Right atrium auricular region (tissue), 2 donors: ENCODE measurements at places on chromosomes 1 and 21.
A peak's percentile ranks its signal among the peaks of the same experiment; 100 is the strongest.

DNA sequence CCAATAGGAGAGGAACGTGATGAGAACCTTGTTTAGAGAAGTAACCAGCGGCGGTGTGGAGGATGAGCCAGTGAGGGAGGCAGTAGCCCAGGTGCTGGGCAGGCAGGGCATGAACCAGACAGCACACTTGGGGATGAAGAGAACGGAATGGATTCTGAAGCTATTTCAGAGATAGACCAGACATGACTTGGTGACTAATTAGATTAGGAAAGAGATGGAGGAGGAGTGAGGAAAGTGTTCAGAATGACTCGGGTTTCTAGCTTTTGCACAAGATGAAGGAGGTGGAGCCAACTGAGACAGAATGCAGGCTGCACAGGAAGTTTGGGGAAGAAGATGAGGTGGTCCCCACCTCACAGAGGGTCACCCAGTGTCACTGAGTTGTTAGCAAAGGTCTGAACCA is 5.1 kb downstream of the PEF1 start:
- no peak for DNase-seq

DNA sequence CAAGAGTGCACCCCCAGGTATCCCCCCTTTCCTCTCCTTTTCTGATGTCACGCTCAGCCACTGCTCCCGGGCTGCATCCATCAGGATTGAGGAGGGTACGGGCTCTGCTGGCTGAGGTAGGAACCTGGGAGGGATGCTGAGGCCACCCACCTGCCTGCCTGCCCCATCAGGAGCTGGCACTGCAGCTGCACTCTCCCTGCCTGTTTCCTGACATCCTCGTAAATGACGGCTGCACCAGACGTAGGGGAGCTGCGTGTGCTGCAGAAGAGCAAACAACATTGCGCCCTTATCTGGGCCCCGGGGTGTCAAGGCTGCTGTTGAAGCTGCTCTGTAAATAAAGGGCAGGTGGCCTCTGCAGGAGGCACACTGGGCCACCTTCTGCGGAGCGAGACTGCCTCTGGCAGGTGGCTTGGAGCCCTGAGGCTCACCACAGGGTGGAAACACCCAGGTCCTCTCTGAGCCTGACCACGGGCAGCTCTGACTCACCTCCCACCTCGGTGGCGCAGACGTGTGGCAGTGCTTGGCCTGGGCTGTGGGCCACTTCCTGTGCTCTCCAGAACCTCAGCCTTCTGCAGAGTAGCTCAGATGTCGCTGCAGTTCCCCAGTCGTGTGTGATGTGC is 30.9 kb downstream of the SNAP47 start:
- no peak for DNase-seq

- DNase-seq: no peak
These were observed 122.2 kb downstream of the NOS1AP start for GRCh38 chr1:162191396-162192305.

GRCh38 chr1:158646465-158646864 is 40.0 kb downstream of the SPTA1 start:
- no peak for DNase-seq

DNA sequence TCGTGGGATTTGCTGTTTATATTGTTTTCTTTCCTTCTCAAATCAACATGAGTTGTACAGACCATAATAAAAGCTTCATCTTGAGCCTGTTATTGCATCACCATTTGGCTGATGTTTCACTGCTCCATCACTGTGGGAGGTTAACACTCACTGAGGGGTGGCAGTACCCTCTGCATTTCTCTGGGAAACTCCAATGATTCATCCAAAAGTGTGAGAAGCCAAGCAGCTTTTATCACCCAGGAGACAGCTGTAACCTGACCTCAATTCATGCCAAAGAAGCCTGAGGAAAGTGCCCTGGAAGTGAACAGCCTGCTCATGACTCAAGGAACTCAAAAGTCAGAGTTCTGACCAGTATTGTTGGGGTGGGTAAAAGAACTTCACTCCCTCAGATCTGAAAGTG is 84.1 kb downstream of the GPR88 start:
- peak; percentile 61 for DNase-seq

DNA sequence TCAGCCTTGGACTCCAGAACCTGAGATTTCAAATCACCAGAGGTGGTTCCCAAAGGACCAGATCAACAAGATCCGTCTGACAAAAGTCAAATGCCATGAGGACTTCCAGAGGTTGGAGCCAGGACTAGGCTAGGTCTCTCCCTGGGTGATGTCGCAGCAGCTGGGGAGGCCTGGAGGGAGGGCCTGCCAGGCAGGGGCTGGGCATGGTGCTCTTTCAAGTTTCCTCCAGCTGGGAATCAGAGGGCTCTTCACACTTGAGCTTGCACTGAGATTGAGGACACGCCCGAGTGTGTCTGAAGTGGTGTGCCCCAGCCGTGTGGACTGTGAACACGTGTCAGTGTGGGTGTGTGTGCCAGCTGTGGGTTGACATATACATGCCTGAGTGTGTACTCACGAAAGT is 21.3 kb upstream of the RSPO1 start:
- no peak for DNase-seq

GRCh38 chr21:34877485-34878128 is 171.5 kb downstream of the RUNX1 start:
- DNase-seq: peak; percentile 56

DNA sequence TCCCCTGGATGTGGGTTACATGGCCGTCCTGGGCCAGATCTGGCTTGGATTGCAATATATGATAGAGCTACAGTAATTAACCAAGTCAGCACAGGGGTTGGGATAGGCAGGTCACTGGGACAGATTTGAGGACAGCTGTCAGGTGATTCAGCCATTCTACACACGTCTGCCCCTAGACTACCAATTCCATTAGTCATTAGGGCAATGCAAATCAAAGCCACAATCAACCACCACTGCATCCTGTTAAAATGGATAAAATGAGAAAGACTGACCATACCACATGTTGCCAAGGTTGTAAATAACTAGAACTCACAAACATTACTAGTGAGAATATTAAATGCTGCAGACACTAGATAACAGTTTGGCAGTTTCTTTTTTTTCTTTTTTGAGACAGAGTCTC is 16.0 kb downstream of the C21orf58 start:
- DNase-seq: no peak

DNA sequence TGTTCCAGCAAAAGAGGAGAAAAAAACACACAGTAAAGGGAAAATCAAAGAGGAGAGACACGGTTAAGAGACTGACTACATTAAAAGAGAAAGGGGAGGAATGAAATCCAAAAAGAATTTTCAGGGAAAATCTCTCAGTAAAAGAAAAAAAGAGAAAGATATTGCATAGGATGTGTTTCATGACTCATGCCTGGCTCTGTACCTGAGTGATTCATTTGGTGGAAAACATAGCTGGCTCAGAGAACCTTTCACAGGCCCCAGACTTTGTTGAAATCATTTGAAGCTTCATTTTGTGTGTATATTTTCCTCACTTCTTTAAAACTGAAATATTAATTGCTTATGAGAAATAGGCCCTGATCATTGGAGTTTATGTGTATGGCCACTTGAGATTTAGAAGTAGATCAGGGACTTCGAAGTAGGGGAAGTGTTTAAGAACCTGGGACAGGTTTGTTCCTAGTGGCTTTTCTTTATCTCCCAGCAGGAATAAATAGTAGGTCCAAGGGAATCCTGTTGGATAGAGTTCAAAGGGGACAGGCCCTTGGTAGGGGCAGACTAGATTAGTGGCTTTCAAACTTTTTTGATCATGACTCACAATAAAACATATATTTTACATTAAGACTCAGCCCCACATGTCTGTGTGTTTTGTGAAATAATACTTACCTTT is 239.1 kb upstream of the SGIP1 start:
- no peak for DNase-seq

- DNase-seq: peak; percentile 74
These were observed 9.2 kb upstream of the SFPQ start for GRCh38 chr1:35202048-35202719.

DNA sequence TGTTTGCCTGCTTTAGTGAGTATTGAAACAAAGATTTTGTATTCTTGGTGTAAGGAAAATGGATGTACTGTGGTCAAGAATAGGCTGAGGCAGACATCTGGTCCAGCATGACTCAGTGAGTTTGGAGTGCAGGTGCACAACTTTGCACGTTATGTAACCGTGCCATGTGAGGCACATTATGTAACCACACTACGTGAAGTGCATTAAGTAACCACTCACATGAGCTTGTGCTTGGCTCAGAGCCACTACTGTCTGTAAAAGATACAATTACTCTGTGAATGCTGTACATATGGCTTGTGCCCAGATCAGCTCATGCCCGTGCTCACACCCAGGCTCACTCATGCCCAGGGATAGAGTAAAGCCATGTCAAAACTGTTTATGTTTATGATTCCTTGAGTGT is 216.8 kb downstream of the CTH start:
- DNase-seq: no peak

- peak; percentile 68 for DNase-seq
These were observed 7.6 kb upstream of the NPL start for GRCh38 chr1:182781841-182782586.

DNA sequence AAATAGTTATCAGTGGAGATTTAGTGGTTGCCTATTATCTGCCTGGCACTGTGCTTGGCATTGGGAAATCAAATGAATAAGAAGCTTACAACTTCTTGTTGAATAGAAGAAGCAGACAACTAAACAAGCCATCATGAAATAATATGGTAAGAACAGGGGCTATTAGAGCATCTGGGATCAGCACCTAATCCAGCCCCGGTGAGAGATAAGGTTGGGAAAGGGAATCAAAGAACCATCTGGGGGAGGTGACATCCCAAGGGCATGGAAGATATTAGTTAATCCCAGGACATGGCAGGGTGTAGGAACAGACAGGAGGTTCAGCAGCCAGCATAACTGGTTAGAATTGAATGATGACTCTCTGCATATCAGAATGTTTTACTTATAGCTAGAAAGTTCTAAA is 36.3 kb upstream of the SUCO start:
- no peak for DNase-seq

- DNase-seq: no peak
These were observed 154.8 kb upstream of the VAMP3 start for GRCh38 chr1:7616076-7616832.

DNA sequence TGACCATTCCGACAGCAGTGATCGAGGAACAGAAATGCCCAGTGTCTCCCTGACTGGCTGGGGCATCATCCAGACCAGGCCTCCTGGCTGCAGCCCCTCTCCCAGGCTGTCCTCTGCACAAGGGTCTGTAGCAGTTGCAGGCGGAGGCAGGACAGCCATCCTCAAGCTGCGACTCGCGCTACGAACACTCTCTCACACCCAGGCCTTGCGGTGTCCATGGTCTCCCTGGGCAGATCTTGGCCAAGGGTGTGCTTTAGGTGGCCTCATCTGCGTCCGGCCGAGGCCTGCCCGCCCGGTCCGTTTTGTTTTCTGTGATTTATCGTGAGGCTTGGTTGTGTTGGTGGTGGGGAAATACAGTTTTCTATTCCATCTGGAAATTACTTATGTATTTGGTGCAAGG is 15.7 kb downstream of the FTCD start:
- no peak for DNase-seq

- no peak for DNase-seq
These were observed 39.5 kb upstream of the TNFRSF1B start for GRCh38 chr1:12127206-12127810.

DNA sequence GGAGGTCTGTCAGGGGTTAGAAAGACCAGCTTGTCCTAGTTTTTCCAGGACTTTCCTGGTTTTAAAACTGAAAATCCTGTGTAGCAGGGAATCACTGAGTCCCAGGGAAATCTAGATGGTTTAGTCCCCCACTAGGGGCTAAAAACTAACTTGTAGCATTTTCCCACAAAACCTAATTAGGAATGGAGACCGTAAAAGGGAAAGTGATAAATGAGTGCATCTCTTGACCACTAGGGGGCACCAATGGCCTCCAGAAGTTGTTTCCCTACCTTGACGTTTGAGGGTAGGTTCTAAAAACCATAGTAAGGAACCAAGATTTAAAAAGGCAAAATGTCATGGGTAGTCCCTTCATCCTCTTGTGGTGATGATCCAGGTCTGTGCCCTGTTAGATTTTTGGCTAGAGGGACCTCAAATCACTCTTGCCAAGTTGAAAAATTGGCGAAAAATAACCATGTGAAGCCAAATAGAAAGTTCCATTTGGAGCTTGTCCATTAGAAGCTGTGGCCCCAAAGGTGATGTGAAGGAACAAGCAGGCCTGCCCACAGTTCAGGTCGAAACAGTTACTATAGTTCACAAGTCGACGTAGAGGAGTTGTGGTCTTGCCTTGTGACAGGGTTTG is 24.5 kb downstream of the CLIC6 start:
- no peak for DNase-seq

GRCh38 chr1:6614019-6614928 is 743 bp downstream of the PHF13 start:
- DNase-seq: no peak

DNA sequence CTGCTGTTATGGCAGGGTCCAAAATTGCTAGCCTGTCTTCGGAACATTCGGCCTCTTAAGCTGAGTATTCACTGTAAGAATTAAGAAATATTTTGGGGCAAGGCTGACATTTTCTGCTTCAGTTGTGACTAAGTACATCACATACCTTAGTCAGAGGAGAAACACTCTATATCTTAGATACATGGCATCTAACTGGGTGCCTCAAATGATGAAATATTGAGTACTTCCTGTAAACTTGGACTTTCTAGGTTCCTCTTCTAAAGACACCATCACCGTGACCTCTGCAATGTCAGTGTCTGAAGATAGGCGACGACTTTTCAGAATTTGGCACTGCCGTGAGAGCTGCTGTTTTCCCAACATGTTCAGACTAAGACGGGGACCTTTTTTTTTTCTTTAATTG is 65.6 kb downstream of the PCBP3 start:
- DNase-seq: no peak
